ENCODE measurements at places on chromosomes 7 and 10.
A peak's percentile ranks its signal among the peaks of the same experiment; 100 is the strongest.

DNA sequence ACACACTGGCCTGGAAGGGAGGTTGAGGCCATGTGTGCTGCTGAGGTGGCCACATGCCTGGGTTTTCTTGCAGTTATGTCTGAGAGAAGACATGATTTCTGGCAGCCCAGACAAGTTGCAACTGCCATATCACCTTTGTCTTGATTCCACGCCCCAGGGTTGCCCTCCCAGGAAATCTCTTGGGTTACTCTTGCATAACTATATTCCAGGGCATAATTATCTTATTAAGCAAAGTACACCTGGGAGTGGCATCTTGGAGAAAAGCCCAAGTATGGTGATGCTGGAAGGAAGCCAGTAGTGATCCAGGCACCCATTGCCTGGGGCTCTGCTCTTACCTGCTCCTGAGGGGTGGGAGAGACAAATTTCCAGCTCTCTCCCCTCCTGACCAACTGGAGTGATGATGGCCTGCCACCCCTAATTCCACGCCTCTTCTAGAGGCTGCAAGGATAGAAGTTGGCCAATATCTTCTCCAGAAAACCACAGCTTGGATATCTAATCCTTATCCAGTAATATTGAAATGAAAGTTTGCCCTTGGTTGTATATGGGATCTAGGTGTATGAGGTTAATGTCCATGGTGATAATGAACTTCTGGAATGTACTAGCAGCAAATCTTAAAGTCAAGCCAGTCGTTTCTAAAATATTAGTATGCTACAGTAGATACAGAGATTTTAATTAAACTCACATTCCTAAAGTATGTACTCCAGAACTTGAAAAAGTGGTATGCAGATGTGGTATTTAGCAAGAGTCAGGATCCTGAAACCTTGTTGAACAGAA lies 5.0 kb downstream of the AKR1B10 start:
- DNase-seq, result no peak

DNA sequence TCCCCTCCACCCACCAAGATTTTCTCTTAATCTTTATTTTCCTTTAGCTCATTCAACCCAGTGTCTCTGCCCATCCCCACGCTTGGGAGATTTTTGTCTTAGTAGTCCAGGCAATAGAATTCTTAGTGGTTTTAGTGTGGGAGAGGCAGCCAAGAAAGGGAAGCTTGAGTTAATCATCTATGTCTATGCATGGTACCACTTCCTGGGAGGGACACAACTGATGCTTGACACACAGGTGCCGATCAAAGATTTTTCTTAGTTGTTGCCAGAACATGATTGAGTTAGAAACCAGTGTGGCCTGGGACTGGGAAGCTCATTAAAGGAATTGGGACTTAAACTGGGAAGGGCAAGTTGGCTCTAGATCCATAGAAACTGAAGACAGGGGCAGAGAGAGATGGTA lies 3.1 kb downstream of the STRA8 start:
- peak; percentile 62 for DNase-seq

DNA sequence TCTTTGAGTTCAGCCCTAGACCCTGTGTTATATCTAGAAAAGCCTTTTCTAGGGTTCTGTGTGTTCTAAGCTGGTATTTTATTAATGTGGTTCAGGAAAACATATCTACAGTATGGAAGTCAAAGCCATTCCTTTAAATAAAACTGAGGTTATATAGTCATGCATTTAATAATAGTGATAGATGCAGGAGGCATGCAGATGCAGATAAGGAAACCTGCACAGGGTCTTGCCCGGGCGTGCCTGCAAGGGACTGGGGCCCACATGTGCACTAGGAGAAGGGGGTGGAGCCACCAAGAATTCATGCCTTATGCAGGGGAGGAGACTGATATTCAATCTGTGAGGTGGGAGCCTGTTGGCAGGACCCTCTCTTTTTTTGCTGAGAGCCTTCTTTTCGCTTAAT lies 171.5 kb downstream of the PRPF18 start:
- DNase-seq, result no peak

DNA sequence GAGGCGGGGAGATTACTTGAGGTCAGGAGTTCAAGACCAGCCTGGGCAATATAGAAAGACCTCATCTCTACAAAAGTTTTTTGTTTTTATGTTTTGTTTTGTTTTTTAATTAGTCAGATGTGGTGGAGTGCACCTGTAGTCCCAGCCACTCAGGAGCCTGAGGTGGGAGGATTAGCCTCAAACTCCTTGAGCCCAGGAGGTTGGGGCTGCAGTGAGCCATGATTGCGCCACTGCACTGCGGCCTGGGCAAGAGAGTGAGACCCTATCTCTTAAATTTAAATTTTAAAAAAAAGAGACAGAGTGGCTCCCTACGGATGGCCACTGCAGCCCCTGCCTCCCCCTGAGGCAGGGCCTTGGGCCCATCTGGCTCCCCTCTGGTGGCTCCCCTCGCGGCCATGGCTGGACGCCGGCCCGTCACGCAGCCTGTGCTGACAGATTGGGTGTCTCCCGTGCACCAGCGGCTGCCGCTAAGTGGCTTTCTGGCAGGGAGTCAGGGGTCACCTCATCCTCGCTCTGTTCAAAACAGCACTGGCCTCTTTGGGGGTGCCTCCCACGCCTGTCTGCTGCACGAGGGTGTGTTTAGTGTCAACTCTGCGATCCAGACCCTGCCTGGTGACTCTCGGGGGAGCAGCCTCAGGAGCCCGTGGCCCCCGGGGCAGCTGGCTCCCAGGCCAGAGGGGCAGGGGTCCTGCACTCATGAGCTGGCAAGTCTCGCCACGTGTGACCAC lies 44.4 kb upstream of the ELN start:
- DNase-seq, result no peak

DNA sequence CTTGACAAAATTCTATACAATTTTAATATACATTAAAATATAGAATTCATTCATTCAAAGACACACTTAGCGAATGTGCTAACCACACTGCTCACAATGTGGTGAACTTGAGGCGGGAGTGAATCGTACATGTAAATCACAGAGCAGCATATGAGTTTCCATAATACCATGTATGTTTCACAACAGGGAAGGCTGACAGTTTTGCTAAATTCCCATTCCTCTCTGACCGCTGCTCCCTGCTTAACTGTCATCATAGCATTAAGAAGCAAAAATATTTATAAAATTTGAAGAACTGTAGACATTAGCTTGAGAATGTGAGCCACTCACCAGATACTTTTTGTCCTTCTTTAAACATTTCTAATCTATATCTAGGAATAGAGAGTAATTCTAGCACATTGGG lies 763.3 kb downstream of the MAGI2 start:
- no peak for DNase-seq

DNA sequence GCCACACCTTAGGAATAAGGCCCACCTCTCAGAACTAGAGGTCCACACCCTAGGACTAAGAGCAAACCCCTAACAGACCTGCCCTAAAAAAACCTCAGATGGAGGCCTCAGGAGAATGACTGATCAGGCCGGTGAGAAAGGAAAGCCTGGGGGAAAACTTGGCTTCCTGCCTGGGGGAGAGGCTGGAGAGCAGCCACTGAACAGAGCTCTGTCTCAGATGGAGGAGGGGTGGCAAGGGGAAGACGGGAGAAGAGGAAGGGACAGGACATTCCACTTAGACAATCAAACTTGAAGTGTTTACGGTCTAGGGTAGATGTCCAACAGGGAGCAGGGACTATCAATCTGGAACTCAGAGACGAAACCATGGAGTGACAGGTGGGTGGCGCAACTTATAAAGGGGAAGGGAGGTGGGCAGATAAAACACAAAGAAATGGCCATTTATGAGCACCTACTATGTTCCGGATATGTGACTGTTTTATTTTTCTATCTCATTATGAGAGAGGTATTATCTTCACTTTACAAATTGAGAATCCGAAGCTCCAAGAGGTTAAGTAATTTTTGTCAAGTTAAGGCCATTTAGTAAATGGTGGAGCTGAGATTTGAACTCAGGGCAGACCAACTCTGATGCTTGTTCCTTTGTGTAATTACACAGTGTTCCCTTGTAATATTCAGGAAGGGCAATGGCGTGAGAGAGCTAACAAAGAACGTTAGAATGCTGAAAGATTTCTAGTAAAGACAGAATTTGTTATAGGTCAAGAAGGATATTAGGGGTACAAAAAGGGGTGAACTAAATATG lies 82.6 kb downstream of the DNMBP start:
- no peak for DNase-seq

DNA sequence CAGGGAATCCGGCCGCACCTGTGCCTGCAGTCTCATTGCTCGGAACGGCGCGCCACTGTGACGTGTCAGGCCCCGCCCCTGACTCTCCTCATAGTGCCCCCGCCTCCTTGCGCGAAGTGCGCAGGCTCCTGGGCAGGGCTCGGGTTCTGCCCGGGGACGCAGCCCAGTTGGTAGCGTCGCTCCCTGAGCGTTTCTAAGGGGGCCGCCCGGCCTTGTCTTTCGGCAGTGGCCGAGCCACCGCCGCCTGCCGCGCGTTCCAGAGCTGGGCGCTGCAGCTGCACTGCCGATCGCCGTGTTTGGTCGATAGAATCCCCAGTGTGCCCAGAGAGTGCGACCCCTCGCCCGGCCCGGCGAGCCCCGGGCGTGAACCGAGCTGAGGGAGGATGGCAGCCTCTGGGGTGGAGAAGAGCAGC lies at the start of gene KLHL7:
Gene KLHL7, plus strand, starts transcription at position 142 of the 413 bp plus-strand sequence. Its CDS starts 242 bp downstream, at position 384.
- peak; percentile 98 for DNase-seq

DNA sequence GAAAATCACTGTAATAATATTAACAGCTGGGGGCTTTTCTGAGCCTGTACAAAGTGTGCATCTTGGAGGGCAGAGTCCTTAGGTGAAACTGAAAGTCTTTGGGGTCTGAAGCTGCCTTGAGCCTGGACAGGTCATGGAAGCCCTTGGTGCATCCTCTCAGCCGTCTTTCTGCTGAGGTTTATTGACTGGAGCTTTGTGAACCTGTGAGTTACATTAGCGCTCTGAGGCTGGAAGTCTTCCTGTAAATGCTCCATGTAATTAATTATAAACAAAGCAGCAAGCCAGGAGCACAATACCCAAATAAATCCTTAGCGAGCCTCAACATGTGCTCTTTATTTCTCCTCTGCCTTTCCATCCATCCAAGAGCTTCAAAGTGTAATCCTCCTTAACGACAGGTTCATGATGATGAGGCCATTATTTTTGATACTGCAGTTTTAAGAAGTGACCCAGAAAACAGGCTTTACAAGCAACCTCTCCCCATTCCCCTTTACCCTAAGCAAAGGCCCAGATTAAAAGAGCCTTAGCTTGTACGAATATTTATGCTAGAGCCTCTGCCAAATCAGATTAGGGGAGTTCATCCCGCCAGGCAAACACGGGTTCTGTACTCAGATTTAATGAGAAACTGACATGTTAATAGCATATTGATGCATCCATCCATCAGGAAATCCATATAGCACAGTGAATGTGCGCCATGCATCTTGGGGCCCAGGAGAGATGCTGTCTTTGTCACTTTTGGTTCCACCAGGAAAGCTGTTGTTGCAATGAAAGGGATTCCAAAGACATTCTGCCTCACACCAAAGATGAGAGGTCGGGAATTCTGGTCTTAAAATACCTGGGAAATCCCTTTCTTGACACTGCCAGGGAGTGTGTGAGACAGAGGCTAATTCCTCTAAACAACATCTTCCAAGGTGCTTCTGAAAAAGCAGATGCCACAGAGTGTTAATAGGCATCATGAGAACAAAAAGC lies 118.1 kb downstream of the ANLN start:
- DNase-seq, result no peak

DNA sequence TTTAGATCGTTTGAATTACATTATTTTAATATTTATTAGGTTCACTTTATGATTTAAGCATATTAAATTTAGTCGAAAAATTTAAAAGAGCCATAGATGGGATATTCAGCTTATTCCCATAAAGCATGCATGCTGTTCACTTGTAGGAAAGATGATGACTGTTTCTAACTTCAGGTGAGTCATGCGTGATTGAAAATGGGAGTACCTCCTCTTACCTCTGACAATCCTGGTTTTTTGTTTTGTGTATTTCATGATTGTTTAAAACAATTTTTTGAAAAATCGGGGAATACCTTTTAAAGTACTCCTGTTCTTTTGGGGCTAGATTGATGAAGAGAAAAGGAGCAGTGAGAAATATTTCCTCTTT lies 1.4 kb downstream of the TNKS2 start:
- DNase-seq, result no peak

All from NB4 (cell line).